ENCODE measurements at places on chromosomes 2 and 18. TPM values are rescaled to one million over a fixed set of nuclear protein-coding genes. Genes with fewer than 3 reads are reported as not detected.

DNA sequence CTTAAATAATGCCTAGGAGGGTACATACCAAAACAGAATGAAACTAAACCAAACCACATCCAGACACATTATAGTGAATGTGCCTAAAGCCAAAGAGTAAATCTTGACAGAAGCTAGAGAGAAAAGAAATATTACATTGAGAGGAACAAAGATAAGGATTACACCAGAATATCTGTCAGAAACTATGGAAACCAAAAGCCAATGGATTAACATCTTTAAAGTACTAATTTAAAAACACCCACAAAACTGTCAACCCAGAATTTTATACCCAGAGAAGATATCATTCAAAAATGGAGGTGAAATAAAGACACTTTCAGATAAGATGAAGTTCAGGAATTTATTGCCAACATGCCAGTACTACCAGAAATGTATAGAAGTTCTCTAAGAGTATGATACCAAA lies 198.5 kb upstream of the ZEB2 start:
- no peak for DNase-seq

DNA sequence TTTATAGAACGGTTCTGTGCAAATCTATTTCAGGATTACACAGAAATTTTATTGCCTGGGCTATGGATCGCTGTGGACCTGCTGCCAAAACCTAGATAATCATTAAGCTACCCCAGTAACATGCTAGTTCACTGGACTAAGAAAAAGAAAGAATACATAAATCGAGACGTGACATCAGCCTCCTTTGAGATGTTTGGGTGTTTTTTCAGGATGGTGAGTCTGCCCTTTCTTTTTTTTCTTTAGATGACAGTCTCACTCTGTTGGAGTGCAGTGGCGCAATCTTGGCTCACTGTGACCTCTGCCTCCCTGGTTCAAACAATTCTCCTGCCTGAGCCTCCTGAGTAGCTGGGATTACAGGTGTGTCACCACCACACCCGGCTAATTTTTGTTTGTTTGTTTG lies 52.0 kb downstream of the FHOD3 start:
- DNase-seq, result no peak

- DNase-seq, result peak; percentile 52
These were observed 118.0 kb downstream of the PXDN start for GRCh38 chr2:1626271-1626681.

GRCh38 chr2:235551965-235552364 lies 58.1 kb downstream of the AGAP1 start:
- no peak for DNase-seq

DNA sequence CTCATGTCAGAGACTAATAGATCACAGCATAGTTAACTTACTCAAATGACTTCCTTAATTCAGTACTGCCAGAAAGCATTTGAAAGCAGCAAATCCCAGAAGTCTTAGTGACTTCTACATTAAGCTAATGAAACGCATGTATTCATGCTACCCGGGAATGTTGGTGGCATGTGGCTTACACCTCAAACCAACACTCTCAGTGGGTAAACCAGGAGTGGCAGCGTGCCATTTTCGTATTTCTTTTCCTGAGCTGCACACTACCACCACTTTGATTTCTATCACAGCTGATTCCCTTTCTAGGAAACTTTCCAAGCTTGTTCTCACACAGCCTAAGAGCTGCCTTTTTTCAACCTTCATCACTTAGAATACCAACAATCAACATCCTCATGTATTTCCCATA lies 646.6 kb downstream of the NRXN1 start:
- no peak for DNase-seq

GRCh38 chr2:140178234-140178633 lies 1398.0 kb upstream of the NXPH2 start:
- no peak for DNase-seq

DNA sequence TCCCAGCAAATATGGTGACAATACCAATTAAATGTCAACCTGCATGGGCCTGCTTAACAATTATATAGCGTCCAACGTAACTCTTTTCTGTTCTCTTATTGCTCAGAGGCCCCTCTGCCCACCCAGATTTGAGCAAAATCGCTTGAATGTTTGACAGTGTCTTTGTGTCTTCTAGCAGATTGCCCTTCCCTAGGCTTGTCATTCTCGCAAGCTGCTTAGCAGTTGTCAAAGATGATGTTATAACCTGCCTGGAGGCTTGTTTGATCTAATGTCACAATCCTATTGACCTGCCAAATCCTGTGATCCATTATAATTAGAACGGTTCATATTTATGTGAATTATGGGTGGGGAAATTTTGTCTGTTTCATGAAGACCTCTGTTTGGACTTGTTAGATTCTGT lies 108.8 kb downstream of the FARSB start:
- DNase-seq, result no peak

DNA sequence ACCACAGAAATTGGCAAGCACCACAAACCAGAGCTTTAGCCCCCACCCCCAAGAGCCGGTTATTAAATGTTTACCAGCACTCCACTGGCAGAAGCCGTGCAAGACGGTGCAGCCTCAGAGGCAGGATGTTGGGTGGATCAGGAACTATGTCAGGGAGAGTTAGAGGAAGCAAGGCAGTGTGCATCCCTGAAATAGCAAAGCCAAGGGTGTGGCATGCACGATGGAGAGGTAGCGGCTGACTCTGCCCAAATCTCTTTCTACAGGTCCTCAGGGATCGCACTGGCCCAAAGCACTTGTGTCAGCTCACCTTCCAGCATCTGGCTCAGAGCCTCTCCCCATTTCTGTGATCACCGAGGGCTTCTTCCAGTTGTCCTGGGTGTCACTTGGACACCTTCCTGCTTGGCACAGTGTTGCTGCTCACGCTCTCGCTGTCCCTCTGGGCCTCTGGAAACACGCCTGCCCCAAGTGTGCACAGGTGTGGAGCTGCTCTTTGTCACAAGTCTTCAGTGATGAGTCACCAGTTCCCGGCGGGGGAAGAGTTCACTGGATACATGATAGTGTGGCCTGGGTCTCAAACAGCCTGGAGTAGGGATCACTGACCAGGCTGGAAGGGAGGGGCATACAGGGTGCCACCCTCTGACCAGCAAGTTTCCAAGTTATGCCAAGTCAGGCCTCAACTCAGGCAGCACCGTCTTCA lies 17.3 kb upstream of the B3GNT7 start:
- no peak for DNase-seq

- no peak for DNase-seq
These were observed 123.8 kb downstream of the ERBB4 start for GRCh38 chr2:212414767-212415211.

- DNase-seq, result no peak
These were observed 171.9 kb downstream of the ACOXL start for GRCh38 chr2:110904116-110904778.

DNA sequence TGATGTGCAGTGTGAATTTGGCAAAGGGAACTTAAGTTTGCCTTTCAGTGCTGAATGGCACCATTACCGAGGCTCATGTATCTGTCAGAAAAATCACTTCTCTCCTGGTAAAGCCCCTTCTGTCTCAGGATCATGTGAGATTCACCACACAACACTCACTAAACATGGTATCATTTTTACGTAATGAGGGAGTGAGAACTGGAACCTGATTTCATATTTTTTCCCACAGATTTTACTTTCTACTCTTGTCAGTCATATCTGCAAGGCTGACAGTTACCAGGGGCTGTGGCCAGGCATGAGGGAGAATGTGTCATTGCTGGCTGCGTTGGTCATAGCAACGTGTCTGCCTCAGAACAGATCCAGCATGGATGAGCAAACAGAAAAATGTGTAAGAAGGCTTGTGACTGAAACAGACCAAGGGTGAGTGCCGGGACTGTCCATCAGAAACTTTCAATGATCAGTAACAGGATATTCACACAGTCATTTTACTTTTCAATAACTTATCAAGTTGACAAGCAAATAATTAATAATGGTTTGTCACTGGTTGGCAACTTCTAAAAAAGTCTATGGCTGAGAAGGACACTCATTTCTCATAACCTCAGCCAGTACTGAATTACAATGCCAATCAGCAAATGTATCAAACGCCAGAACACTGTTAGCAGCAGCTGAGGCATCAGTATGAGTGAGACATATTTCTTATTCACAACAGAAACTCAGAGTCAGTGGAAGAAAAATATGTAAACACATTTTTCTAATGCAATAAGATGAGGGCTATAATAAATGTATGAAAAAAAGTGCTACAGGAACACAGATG lies 100.5 kb downstream of the CDC42EP3 start:
- no peak for DNase-seq

- no peak for DNase-seq
These were observed 65.3 kb downstream of the STAT1 start for GRCh38 chr2:190948671-190949070.

RAB17 gene
- polyA plus RNA-seq, result 20.7 TPM

DNA sequence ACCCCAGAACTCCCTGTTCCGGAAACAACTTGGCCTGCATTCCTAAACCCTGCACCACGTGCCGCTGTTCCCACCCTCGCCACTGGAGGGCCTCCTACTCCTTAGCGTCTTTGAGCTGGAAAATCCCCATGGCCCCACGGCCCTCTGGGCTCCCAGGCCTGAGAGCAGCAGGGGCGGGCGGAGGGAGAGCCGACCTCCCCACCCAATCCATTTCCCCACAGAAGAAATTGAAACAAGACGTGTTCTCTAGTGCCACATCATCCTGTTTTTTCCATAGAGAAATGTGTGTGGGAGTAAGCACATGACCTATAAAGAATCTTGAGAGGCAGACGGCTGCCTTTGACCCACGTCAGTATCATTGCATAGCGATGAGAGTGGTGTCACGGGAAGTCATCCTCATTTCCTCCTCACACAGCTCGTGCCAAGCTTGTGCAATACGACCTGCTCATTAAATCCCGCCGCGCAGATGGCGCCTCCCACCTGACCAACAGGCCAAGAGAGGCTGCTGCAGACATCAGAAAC lies 79.2 kb downstream of the LAMA1 start:
- DNase-seq, result peak; percentile 81

GRCh38 chr2:190412966-190413365 lies 4.8 kb downstream of the MFSD6 start:
- DNase-seq, result no peak

TRABD2A gene
- 24.7 TPM for polyA plus RNA-seq

MAPK4 gene
- 1.1 TPM for polyA plus RNA-seq

SERPINB4 gene
- not detected for polyA plus RNA-seq

DNA sequence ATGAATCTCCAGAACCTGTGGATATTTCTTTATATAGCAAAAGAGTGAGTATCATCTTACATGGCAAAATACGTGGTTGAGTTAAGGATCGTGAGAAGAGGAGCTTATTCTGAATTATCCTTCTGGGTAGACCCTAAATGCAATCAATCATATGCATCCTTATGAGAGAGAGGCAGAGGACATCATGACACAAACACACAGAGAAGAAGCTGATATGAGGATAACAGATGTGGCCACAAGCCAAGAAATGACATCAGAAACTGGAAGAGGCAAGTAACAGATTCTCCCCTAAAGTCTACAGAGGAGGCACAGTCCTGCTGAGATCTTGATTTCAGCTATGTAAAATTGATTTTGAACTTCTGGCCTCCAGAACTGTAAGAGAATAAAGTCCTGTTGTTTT lies 730.2 kb upstream of the ZNF804A start:
- DNase-seq, result no peak

GRCh38 chr2:72007402-72007801 lies 140.3 kb downstream of the CYP26B1 start:
- DNase-seq, result no peak

- DNase-seq, result no peak
These were observed 278.0 kb downstream of the KCNS3 start for GRCh38 chr2:18156421-18156820.

GRCh38 chr18:23972453-23972852 lies 42.1 kb upstream of the TTC39C start:
- no peak for DNase-seq

DNA sequence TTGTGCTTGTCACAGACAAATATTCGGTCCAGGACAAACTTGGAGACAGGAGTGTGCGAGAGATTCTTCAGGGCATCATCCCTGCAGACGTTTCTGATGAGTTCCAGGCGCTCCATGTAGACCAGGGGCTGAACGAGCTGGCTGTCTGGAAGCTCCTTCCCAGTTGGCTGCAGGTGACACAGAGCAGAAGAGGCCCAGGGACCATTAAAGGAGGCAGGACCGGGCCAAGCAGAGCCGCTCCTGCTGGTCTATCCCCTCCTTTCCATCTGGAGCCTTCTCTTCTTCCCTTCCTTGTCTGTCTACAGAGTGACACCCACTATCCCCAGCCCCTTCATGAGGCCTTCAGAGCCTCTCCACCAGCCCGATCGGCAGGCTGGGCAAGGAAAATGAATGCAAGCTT lies 19.5 kb downstream of the CHST10 start:
- DNase-seq, result no peak

DNA sequence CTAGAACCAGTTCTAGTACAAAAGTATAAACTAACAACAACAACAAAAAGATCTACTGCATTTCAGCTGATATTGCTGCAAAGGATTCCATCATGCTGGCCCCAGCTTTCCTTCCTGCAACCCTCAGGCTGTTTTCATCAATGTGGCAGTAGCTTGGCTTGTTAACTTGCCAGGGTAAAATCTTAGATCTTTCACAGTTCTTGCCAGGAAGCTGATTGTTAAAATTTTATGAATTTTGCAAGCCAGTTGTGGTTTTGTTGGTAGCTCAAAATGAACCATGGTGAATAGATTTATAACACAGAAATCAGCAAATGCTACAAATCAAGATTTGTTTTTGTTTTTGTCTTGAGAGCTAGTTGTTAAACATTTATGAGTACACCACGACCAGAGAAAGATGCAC lies 19.3 kb downstream of the CCDC178 start:
- no peak for DNase-seq

SP110 gene
- polyA plus RNA-seq, result 37.8 TPM

RNF125 gene
- polyA plus RNA-seq, result 9.7 TPM

RGPD3 gene
- polyA plus RNA-seq, result 0.79 TPM

- no peak for DNase-seq
These were observed 377.8 kb downstream of the LRATD1 start for GRCh38 chr2:15010346-15010745.

- no peak for DNase-seq
These were observed 136.6 kb upstream of the EPC2 start for GRCh38 chr2:148507970-148508369.

ZNF519 gene
- 17.3 TPM for polyA plus RNA-seq

TXNDC2 gene
- 0.14 TPM for polyA plus RNA-seq

DSG3 gene
- not detected for polyA plus RNA-seq

GRCh38 chr2:116148361-116148760 lies 1666.1 kb upstream of the DDX18 start:
- no peak for DNase-seq

ANKRD30B gene
- not detected for polyA plus RNA-seq

TEX44 gene
- not detected for polyA plus RNA-seq

TSPYL6 gene
- polyA plus RNA-seq, result 0.09 TPM
